Epithelial cell of proximal tubule (primary cell): ENCODE measurements at places on chromosomes 4 and X. TPM values are rescaled to one million over a fixed set of nuclear protein-coding genes. Genes with fewer than 3 reads are reported as not detected.
A peak's percentile ranks its signal among the peaks of the same experiment; 100 is the strongest.

GRCh38 chr4:81377191-81377590 is 94.5 kb downstream of the RASGEF1B start:
- no peak for DNase-seq

DNA sequence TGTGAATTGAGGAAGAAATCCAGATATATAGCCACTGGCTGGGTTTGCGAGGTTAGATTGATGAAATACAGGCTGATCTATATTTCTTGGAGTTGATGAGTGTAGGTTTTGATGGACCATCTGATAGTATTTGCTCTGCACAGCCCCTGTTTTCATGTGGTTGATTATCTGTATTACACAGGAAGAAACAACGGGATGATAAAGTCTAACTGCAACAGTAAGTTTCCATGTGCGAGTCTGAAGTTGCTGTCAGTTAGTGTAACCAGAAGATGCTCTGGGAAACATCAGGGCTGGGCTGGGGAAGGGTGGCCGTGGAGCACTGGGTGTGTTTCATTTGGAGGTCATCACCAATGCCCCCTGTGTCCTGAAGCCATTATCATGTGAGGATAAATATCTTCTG is 148.4 kb upstream of the SFRP2 start:
- DNase-seq = no peak

GIMD1 gene
- total RNA-seq = not detected in 2 replicates

- no peak for DNase-seq
These were observed 48.6 kb downstream of the VEGFC start for GRCh38 chr4:176744091-176744490.

GRCh38 chr4:15234856-15235126 is 193.0 kb upstream of the C1QTNF7 start:
- DNase-seq = no peak

- DNase-seq = no peak
These were observed 62.6 kb downstream of the CASP6 start for GRCh38 chr4:109640644-109641043.

DNA sequence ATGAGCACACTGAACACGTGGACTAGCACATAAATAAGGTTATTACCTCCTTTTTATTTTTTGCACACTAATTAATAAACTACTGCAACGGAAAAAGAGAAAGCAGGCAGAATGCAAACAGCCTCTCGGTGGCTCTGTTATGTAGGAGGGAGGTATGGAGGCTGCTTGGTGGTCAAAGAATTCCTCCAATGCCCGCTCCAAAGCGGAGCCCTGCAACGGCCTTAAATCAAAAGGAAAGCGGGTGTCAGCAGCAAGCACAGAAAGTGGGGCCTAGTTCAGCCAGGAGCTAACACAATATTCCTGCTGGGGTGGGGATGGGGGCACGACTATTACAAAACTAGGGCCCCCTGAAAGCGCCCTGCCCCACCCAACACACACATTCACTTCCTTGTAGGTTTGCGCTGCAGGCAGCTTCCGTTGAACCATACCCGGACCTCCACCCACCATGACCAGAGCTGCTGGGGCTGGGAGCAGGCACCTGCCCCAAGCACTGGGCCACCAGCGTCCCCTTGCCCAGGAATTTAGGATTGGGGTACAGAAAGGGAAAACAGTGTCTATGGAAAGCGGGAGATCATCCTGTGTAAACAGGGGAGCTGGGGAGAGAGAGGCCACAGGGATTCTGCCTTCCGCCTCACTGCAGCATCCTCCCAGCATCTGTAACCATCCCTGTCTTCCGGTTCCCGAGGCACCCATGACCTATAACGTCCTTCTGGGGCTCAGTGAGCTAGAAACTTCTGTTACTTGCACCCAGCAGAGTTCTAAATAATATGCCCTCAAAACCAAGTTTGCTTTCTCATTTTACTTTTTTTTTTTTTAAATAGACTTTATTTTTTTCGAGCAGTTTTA is 57.1 kb upstream of the DDX3X start:
- DNase-seq = no peak

GRCh38 chr4:70496231-70496630 is 22.1 kb upstream of the AMTN start:
- DNase-seq = no peak

DNA sequence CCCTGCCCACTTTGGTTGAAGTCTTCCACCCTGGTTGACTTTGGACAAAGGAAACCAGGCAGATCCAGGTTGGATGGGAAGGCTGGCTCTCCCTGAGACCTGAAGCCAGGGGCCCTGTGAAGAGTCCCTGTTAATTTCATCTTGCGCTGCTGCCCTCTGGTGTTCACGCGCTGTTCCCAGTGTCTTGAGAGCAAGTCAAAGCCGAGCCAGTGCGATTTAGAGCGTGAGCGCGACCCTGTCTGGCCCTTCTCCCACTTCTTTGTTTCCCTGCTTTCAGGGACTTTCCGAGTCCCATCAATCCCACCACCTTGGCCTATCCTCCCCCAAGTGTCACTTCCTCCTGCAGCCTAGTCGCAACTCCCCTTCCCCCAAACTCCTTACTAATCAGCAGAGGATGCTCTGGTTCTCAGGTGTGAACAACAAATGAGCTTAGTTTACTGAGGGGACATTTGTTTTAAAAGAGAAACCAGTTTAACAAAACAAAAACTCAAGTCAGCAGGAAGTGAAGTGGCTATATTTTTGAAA is 25.8 kb upstream of the CHRNA9 start:
- DNase-seq = peak; percentile 20

KLHL5 gene
- total RNA-seq = 60.4 and 62.7 TPM in 2 replicates

GRCh38 chr4:187317799-187318198 is 594.1 kb upstream of the FAT1 start:
- no peak for DNase-seq

DNA sequence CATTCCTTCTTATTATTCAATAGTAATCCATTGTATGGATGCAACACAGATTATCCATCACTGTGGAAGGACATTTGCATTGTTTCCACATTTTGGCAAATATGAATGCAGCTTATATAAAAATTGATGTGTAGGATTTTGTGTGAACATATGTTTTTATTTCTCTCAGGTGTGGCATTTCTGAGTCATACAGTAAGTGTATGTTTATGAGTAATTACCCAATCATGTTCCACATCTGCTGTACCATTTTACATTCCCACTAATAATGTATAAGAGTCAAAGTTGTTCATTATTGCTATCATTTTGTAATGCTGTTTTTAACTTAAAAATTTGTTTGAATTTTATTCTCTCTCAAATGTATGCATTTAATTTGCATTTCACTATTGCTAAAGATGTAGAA is 25.5 kb downstream of the MAGEA4 start:
- DNase-seq = no peak

SPIN4 gene
- 5.8 and 6.0 TPM in 2 replicates for total RNA-seq

- no peak for DNase-seq
These were observed 10.9 kb upstream of the DDX3X start for GRCh38 chrX:41322821-41323603.

HMX1 gene
- total RNA-seq = not detected in 2 replicates

- no peak for DNase-seq
These were observed 293.7 kb upstream of the GALNT7 start for GRCh38 chr4:172874944-172875343.

- DNase-seq = no peak
These were observed 22.1 kb downstream of the PIR start for GRCh38 chrX:15471028-15471427.

IL3RA gene
- total RNA-seq = not detected in 2 replicates

DNA sequence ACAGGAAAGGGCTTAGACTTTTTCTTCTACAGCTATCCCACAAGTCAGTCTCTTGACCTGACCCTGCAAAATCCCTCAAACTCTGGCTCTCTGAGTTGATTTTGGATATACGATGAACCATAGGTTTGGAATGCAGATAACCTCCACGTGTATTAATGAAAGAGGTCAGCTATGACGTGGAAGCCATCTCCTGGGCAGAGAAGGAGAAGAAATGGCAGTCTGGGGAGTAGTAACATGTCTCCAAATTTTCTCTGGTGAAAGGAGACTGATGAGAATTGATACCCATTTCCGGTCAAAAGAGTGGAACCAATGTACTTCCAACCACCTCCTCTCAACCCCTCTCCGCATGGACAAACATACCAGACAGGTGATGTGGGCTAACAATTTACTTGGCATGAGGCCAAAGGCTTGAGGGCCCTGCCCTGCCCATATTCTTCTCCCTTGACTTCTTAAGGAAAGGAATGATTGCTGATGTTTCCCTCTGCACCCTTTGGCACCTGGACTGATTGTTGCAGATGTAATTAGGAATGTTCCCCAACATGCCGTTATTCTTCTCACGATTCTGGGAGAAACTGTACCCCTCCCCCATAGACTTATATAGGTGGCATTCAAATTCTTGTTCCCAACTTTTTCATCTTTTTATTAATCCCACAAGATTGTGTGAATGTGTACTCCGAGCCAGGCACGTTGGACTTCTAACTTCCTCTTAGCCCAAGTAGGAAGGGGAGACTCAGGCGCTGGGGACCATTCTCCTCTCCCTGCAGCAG is 580 bp upstream of the PLS3 start:
- no peak for DNase-seq

DNA sequence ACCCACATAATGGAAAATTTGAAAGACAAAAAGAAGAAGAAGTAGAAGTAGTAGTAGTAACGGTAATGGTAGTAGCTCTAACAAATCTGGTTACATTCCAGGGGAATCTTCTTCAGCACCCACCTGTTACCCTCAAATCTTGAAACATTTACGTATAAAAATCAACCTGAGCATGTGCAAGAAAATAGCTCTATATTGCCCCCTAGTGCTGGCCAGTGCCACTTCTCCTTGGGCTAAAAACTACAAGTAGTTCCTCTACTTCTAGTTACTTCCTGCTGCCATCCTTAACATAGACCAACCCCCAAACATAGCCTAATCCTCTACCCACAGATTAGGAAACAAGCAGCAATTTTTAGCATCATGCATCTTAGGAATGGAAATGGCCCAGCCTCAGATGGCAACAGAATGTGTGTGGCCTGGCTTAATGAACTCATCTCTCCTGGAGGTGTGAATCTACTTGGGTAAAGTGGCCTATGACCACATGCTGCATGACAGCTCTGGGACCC is 3.1 kb downstream of the PDGFC start:
- DNase-seq = peak; percentile 76

AMMECR1 gene
- 16.7 and 23.7 TPM in 2 replicates for total RNA-seq

ANXA3 gene
- 354 and 367 TPM in 2 replicates for total RNA-seq

DNA sequence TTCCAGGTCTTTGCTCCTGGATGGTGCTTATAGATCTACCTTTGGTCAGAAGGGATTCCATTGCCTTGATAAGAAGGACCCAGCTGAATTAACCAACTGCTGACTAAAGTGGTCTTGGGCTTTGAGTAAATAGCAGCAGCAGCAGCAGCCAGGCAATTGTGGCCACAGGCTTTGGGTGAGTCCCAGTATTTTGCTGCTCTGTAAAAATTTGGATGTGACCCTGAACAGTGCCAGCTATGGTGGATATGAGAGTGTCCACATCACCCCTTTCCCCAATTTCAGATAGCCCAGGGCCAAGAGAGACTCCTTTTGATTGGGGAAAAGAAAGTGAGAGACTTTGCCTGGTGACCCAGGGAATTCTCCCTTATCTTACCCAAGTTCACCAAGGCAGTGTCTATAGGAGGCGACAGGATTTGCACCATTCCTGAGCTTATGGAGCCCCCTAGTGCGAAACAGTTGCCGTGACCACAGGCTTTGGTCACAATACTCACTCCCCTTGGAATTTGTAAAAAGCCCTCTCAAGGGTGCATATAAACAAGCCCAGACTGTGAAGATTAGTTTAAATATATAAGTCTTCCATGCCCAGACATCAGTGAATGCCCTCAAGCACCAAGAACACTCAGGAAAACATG is 518.0 kb downstream of the TMA16 start:
- no peak for DNase-seq

GRCh38 chr4:169282429-169283113 is 11.8 kb upstream of the SH3RF1 start:
- DNase-seq = no peak

FAM47A gene
- total RNA-seq = not detected in 2 replicates

ZDHHC15 gene
- 0.29 and 1.1 TPM in 2 replicates for total RNA-seq

DNA sequence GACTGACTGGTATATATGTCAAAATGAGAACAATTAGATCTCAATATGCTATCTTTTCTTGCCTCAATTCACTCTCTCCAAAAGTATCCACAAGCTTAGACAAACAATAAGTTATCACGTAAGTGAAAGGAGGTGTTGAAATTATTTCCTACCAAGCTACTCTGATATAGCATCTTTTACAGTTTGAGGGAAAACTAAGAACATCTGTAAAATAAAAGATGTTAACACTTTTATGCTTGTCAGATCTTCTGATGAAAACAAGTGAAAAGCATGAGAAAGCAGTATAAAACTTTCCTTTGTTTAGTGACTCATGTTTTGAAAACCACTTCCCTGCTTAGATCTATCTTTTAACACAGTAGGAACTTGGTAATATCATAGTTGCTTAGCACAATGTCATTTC is 8.4 kb upstream of the MAB21L2 start:
- no peak for DNase-seq

GDPD2 gene
- not detected in 2 replicates for total RNA-seq

- DNase-seq = no peak
These were observed 37.5 kb upstream of the NOCT start for GRCh38 chr4:138978028-138978585.

DNA sequence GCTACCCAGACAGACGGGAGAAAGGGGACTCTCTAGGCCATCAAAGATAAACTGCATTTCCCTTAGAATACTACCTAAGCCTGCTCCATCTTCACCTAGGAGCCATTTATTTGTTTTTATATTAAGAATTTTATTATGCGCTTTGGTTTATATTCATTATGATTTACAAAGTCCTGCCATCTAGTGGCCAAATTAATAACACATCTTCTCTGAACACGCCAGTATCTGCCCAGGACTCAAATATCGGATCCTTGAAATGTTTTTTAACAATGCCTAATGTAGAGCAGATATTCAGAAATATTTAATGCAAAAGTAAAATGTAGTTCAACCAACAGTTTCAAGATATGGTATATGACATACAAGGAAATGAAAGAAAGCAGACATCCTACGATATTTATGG is 20.8 kb upstream of the PRPS2 start:
- no peak for DNase-seq

TADA2B gene
- 15.2 and 16.9 TPM in 2 replicates for total RNA-seq
